ENCODE measurements at places on chromosomes 5 and 9. TPM values are rescaled to one million over a fixed set of nuclear protein-coding genes. Genes with fewer than 3 reads are reported as not detected.

DNA sequence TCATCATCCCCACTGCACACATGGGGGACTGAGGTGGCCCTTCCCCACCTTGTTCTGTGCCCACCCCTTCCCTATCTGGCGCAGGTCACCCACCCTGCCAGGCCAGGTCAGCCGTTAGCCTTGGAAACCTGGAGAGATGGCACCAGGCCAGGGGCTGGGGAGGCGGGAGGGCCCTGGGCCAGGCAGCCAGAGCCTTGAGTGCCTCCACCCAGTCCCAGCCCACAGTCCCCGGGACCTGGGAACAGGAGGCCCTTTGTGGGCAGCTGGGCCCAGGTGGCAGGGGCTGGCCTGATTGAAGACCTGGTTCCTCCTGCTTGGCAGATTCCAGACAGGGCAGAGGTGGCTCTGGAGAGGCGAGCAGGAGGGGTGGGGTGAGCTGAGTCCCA lies 70.6 kb downstream of the LRSAM1 start:
- peak; percentile 68 for DNase-seq

- DNase-seq = no peak
Measured at GRCh38 chr5:60533789-60534188, 166.2 kb downstream of the DEPDC1B start.

DNA sequence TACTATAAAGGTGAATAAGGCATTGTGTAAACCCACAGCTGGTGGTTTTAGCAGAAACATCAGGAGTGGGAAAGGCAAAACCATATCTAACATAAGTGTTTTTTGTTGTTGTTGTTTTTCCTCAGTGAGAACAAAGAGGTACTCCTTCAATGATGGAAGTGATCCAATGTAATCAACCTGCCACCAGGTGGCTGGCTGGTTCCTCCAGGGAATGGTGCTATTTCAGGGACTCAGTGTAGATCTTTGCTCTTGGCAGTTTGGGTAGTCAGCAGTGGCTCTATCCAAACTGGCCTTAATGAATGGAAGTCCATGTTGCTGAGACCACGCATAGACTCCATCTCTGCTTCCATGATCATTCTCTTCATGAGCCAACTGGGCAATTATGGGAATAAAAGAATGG lies 10.8 kb downstream of the DMRTA1 start:
- DNase-seq = no peak

- no peak for DNase-seq
Measured at GRCh38 chr5:137368651-137369050, 130.5 kb downstream of the SPOCK1 start.

DNA sequence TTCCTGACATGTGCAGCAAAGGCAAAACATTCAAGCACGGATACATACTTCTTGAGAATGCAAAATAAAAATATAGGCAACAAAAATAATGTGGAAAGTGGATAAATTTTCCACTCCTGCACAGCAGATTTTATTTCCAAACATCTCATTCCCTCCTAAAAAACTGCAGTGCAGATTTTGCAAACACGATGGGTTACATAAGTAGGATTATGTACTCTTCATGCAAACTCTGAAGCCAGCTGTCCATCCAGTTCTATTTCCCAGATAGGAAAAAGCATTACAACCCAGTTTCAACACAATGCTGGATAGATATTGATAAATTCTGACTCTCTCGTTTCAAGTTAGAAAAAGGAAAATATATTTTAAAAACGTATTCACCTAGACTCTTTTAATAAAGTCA lies 52.7 kb upstream of the CCNG1 start:
- no peak for DNase-seq

DNA sequence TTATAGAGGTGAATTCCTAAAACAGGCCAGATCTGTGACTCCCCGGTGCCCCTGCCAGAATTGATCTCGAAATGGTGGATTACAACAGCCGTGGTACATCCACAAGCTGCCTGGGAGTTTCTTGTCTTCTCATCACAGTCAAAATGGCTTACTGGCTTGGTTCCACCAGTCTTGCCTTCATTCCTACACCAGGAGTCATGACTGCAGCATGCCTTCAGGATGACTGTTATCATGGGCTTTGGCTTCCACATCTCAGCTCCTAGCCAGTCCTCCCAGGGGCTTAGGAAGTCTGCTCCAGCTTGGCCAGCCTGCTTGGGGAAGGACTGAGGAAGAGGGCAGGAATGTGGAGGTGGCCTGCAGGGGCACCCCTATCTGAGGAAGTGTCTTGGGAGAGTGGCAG lies 132.9 kb upstream of the NR3C1 start:
- no peak for DNase-seq

DNA sequence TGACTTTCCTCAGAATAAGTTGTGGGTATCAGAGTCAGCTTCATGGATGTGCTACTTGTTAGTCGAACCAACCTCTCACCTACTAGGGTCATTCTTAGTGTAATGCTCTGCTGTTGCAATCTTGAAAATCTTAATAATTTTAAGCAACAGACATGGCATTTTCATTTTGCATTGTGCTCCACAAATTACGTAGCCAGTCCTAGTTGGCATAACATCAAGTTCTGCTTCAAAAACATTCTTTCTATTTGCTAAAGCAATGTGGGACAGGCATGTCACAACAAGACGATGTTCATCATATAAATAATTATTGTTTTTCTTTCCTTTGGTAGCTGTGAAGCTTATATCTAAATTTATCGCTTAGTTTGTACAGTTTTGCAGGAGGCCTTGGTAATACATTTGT lies 39.3 kb upstream of the CDH12 start:
- DNase-seq = no peak

GRCh38 chr5:77935506-77936364 lies 159.6 kb upstream of the TBCA start:
- DNase-seq = no peak

DNA sequence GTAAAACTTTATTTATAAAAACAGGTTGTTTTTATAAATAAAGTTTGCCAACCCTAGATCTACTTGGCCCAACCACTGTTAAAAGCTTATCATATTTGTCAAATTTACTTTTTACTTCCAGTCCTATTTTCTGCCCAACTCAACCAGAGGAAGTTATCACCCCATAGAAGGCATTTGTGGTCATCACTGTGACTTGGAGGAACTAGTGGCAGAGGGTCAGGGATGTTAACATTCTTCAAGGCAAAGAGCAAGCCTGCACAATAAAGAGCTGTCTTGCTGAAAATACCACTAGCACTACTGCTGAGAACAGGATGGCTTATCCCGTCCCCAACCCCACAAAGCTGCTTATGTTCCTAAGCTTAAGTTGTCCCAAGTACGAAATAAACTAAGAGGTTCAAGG lies 22.3 kb downstream of the TTC33 start:
- no peak for DNase-seq

DNA sequence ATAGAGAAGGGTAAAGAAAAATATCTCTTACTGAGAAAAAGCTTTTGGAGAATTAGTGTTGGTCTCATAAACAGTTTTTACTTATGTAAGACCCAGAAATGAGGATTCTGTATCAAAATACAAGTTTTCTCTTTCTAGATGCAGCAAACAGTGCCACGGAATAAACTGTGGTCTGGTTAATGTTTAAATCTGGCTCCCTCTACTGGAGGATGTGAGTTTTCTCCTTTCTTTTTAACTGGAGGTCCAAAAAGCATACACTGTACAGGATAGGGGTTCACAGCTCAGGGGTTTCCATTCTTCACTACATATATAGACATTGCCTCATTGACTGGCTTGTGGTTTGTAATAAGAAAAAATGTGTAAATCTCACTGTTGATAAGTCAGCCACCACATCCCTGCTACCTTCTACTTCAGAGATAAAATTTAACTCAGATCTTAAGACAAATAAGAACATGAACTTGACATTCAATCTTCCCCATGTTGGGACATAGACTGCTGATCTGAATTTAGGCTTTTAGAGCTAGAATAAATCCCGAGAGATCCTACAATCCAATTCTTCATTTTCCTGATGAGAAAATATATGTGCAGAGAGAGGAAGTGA lies 98.9 kb downstream of the CFAP95 start:
- DNase-seq = no peak

DNA sequence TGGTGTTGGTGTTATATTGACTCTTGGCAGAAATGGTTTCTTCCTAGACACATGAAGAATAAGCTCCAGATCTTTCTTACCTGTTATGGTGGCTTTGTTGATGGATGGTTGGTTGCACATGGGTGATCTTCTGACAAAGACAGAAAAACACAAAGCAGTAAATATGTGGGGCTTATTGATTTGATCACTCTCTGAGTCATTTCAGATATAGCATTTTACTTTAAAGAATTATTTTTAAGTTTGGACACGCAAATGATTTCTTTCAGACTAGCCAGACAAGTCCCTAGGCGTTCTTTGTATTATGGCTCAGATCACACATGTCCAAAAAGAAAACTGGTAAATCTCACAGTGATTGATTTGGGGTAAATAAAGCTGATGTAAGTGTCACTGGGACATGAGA lies 597.6 kb downstream of the RAB3C start:
- no peak for DNase-seq

GRCh38 chr5:93044859-93045666 lies 536.0 kb downstream of the NR2F1-AS1 start:
- no peak for DNase-seq

- DNase-seq = peak; percentile 84
Measured at GRCh38 chr5:154756009-154756867, 1.1 kb downstream of the LARP1 start.

GRCh38 chr5:3325201-3325971 lies 270.2 kb upstream of the IRX1 start:
- no peak for DNase-seq

DNA sequence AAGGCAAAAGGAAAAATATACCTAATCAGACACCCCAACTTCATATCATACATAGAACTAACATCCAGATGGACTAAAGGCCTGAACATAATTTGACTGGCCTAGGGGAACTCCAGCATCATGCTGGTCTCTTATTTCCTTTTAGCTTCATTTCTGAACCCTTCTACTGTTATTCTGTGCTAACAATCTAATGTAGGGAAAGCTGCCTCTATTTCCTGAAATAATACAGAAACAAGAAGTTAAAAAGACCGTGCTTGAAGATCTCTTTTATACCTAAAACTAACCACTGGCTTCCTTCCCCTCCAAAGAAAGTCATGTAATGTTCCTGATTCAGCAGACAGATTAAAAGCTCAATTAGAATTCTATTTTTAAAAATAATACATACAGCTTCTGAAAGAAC lies 36.7 kb downstream of the LPAR1 start:
- DNase-seq = no peak

Gene ANKRD31
- 0.05 TPM for polyA plus RNA-seq

Gene IFNA16
- polyA plus RNA-seq = not detected

Gene SEMA6A
- 3.1 TPM for polyA plus RNA-seq

Gene MELK
- 0.09 TPM for polyA plus RNA-seq

Gene CD72
- polyA plus RNA-seq = 0.66 TPM

Gene INSYN2B
- 0.20 TPM for polyA plus RNA-seq

Gene RELL2
- 1.5 TPM for polyA plus RNA-seq

Gene MEF2C
- polyA plus RNA-seq = 14.5 TPM
